ENCODE measurements at places on chromosomes 7 and 10. TPM values are rescaled to one million over a fixed set of nuclear protein-coding genes. Genes with fewer than 3 reads are reported as not detected.
A peak's percentile ranks its signal among the peaks of the same experiment; 100 is the strongest.

Gene LIPF
- not detected for total RNA-seq

Gene ZNF488
- total RNA-seq: 0.44 TPM

DNA sequence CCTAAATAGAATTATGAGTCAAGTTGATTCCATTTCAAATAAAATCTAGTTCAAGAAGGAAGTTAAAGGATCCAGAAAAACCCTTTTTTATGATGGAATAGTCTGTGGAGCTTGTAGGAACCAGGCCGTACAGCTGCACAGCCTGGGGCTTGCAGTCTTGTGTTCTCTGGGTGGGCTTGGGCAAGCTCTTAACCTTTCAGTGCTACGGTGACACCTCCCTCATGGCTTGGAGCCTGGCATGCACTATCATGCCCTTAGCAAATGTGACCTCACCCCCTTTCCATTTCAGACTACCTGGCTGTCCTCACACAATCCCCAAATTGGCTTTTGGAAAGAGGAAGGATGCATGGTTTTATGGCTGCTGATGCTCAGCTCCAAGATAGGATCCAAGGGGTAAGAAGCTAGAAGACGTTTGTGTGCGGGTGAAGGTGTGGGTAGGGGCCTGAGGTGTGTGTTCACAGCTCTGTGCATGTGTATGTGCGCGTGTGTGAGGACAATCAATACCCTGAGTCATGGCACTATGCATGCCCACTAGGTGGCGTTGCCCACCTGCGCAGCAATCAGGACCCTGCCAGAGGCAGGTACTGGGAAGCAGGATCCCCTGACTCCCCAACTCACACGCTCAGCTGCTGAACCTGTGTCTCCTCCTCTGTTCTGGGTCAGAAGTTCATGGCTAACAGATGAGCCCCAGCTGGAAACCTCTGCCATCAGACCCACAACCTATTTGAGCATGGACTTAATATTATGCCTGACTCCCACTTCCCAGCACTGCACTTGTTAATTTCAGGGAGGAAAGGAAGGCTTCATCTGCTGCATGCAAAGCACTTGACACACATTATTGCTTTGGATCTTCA, 113.4 kb downstream of the PTPN20 start:
- H3K27me3 ChIP-seq: no peaks in the 10 kb centered on the region
- no peaks in the 10 kb centered on the region for H3K4me1 ChIP-seq
- peak; percentile 91 for DNase-seq
- no peak overlapping the region for H3K4me3 ChIP-seq
- no peak overlapping the region for H3K27ac ChIP-seq
- no peaks in the 10 kb centered on the region for H3K36me3 ChIP-seq

Gene KAZALD1
- total RNA-seq: 10.0 TPM

GRCh38 chr10:13701157-13701919, 114.6 kb downstream of the PRPF18 start:
- H3K4me1 ChIP-seq: no peaks in the 10 kb centered on the region
- peaks cover 18% of the 10 kb centered on the region for H3K36me3 ChIP-seq
- H3K27me3 ChIP-seq: no peaks in the 10 kb centered on the region
- H3K27ac ChIP-seq: no peak overlapping the region

- H3K27ac ChIP-seq: no peak overlapping the region
- peaks cover 93% of the 10 kb centered on the region for H3K27me3 ChIP-seq
- H3K4me1 ChIP-seq: no peaks in the 10 kb centered on the region
- no peak for DNase-seq
- H3K4me3 ChIP-seq: peak overlapping the region; percentile 86
- no peaks in the 10 kb centered on the region for H3K36me3 ChIP-seq
These were observed 179 bp downstream of the PDE1C start for GRCh38 chr7:32070051-32070405.

DNA sequence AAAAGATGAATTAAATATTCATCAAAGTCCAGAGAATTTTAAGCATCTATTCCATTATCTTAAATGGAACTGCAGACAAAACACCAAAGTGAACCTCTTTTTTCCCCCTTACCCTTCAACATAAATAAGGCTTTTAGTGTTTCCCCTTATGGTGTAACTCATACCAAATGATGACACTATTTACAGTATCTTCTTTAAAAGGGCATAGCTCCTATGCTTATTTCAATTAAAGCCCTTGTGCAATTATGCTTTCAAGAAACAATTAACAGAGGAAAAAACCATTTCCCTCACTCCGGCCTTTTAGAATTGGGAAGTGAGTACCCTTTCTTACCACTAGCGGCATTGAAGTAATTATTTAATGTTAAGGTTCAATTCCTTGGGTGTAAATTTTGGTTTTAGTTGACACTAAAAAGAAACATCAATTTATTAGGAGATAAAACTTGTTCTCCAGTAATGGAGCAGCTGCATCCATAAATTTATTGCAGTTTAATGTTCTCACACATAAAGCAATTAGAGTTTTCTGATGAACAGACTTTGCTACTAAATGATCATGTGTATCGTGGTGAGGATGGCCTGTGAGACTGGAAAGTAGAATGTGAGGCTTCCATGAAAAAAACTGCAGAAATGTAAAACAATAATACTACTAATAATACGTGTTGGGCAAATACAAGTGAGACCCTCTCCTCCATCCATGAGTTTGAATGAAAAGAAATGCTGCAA, 661.3 kb downstream of the PARD3 start:
- no peaks in the 10 kb centered on the region for H3K4me1 ChIP-seq
- H3K27ac ChIP-seq: no peak overlapping the region
- no peaks in the 10 kb centered on the region for H3K36me3 ChIP-seq
- no peak overlapping the region for H3K4me3 ChIP-seq

Gene AKR1C4
- not detected for total RNA-seq

- H3K36me3 ChIP-seq: no peaks in the 10 kb centered on the region
- H3K27me3 ChIP-seq: peaks cover 5% of the 10 kb centered on the region
- H3K27ac ChIP-seq: no peak overlapping the region
- no peak for DNase-seq
- H3K4me3 ChIP-seq: no peak overlapping the region
- H3K4me1 ChIP-seq: peaks cover 3% of the 10 kb centered on the region
These were observed 15.6 kb upstream of the PPIF start for GRCh38 chr10:79331709-79332108.
